Pons (tissue), 1 donor: ENCODE measurements at places on chromosomes 13 and 19.

GRCh38 chr19:47778954-47779351 lies 450 bp downstream of the SELENOW start:
- DNase-seq: peak; percentile 68

GRCh38 chr19:30857388-30857787 lies 485.2 kb downstream of the ZNF536 start:
- no peak for DNase-seq

DNA sequence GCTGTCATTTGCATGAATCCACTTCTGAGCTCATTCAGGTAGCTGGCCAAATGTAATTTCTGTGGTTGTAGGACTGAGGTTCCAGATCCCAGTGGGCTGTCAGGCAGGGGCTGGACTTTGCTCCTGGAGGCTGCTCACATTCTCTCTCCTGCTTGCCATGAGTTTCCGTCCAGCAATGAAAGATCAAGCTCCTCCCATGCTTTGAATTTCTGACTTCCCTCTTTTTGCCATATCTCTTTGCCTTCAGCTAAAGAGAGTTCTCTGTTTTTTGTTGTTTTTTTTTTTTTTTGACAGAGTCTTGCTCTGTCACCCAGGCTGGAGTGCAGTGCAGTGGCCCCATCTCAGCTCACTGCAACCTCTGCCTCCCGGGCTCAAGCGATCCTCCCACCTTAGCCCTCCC lies 76.9 kb downstream of the ING1 start:
- DNase-seq: no peak

GRCh38 chr13:75566658-75567057 lies 17.1 kb downstream of the UCHL3 start:
- DNase-seq: peak; percentile 31

DNA sequence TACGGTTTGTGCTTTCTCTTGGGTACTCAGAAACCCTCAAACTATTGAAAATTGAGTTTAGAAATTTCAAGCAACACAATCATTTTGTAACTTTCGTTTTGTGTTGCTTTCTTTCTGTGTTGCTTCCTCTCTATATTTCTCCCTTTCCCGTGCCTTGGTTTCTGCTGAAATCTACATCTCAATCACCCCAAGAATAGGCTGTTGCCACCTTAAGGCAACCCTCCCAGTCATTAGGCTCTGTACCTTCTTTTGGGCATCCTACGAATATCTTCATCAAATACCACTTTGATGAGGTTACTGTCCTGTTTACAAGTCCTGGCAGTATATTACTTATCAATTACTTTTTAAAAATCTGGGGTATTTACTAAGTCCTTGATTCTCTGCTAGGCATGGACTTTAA lies 621.6 kb downstream of the GPC6 start:
- DNase-seq: no peak

DNA sequence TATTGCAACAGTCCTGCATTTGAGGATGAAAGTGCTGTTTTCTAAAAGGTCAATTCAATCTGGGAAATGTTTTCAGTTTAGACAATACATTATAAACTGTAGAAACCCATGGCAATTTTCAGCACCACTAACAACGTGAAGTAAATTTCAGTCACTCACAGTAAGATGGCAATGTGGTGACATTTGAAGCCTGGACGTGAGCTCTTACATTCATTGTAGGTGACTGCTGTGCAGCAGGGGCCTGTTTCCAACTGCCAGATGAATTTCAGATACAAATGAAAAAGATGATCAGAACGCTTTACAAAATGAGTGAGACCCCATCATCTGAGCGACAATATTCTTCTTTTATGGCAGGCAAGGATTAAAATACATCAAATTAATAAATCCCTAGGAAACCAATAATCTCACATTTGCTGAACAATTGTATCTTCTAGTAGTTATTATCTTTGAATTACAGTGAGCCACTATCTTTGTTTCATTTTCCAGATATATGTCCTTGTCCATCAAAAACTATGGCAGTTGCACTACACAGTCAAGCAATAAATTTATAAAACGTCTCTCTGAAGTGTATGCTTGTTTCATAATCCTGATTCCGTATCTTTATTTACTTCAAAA lies 1816.8 kb downstream of the OLFM4 start:
- DNase-seq: no peak

GRCh38 chr19:45340232-45340898 lies at the start of gene KLC3:
KLC3 (plus strand) TSS chr19:45340750; CDS start chr19:45345542, 4,792 bp downstream.
- DNase-seq: no peak

DNA sequence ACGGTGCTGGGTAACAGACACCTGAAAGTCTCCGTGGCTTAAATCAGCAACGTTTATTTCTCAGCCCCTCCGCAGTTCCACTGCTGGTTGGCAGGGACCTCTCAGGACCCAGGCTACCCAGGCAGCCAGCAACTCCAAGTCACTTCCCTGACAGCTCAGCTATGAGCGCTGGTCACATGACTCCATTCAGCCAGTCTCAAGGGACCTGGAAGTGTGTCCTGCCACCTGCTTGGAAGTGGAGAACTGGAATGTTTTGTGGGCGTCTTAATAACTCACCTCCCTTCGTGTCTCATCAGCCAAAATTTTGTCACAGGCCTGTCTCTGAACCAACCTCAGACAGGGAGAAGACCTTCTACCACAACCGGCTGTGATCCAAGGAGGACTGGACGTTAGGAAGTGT lies 72.8 kb downstream of the DPF1 start:
- no peak for DNase-seq

DNA sequence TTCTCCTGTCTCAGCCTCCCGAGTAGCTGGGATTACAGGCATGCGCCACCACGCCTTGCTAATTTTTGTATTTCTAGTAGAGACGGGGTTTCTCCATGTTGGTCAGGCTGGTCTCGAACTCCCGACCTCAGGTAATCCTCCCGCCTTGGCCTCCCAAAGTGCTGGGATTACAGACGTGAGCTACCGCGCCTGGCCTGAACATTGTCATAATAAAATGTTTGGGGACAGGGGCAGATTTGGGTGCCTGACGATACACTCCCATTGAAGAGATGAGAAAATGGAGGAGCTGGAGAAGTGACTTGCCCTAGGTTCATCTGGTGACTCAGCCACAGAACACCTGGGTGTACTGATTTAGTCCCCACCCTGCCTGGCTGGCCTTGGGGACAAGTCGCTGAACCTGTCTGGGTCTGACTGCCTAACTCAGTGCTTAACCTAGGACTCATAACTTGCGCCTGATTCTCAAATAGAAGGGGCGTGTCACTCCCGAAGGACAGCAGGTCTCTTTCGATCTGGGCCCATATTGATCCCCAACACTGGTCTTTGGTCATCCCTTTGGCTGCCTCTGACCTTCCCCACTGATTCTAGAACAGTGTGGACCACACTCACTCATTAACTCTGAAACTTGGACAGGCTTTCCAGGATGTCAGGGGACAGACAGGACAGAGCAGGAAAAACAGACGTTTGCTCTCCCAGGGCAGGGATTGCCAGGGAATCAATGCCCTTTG lies 7.6 kb upstream of the BICRA start:
- no peak for DNase-seq

GRCh38 chr19:18456974-18457373 lies 19.0 kb upstream of the ISYNA1 start:
- DNase-seq: peak; percentile 49

DNA sequence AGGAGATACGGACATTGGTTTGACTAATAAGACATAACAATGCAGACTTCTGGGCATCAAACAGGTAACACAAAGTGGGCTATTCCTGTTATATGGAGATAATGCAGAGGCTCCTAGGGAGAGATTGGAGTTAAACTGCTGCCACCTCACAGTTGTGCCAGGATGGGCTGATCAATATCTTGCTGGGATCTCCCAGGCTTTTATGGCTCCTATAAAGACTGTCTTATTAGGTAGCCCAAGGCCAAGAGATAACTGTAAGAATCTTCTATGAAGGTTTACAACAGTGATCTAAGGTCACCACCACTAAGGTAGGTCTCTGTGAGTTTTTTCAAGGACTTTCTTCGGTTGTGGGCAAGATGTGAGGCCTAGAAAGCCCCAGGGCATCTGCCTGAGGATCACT lies 345.8 kb downstream of the KLF5 start:
- no peak for DNase-seq

DNA sequence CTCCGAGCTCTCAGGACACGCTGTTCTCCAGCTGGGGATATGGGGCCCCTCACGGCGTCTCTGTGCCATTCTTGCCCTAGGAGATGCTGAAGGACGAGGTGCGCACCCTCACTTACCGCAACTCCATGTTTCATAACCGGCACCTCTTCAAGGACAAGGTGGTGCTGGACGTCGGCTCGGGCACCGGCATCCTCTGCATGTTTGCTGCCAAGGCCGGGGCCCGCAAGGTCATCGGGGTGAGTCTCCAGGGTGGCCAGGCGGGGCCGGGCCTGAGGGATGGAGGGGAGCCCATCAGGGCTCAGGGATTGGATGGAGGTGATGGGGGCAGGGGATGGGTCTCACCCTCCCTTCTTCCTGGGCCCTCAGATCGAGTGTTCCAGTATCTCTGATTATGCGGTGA lies 4.8 kb downstream of the PRMT1 start:
- DNase-seq: no peak

- DNase-seq: no peak
Measured at GRCh38 chr13:30314562-30314961, 7.2 kb upstream of the KATNAL1 start.

- DNase-seq: no peak
Measured at GRCh38 chr19:55321466-55322137, 3.5 kb downstream of the TMEM150B start.

DNA sequence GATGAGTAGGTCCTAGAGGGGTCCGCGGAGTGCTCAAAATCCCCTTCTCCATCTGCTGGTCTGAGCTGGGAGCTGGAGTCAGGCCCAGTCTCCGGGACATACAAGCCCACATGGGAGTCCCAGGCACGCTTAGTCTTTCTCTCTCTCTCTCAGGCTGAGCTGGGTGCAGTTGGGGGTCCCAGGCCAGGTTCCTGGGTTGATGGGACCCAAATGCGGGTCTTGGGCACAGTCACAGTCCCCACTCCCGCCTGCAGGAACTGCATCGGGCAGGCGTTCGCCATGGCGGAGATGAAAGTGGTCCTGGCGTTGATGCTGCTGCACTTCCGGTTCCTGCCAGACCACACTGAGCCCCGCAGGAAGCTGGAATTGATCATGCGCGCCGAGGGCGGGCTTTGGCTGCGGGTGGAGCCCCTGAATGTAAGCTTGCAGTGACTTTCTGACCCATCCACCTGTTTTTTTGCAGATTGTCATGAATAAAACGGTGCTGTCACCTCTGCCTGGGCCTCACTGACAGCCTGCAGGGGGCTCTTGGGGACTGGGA lies 23.8 kb downstream of the CYP4F12 start:
- DNase-seq: no peak

- DNase-seq: no peak
Measured at GRCh38 chr19:28128341-28128740, 1084.6 kb downstream of the UQCRFS1 start.

DNA sequence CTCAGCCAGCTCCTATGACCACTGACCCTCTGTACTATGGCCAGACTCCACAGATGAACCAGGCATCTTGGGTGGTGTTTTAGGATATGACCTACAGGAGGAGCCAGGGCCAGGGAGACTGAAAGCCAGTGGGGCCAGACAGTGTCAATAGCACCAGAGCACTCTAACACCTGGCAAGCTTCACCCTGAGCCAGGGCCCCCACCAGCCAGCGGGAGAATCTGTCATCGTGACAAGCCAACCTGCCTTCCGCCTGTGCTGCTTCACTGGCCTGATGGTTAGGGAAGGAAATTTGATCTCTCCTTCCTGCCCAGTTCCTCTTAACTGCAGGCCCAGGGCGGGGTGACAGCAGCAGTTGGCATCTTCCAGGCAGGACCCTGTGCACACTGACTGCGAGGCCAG lies 222.4 kb downstream of the UQCRFS1 start:
- DNase-seq: no peak

DNA sequence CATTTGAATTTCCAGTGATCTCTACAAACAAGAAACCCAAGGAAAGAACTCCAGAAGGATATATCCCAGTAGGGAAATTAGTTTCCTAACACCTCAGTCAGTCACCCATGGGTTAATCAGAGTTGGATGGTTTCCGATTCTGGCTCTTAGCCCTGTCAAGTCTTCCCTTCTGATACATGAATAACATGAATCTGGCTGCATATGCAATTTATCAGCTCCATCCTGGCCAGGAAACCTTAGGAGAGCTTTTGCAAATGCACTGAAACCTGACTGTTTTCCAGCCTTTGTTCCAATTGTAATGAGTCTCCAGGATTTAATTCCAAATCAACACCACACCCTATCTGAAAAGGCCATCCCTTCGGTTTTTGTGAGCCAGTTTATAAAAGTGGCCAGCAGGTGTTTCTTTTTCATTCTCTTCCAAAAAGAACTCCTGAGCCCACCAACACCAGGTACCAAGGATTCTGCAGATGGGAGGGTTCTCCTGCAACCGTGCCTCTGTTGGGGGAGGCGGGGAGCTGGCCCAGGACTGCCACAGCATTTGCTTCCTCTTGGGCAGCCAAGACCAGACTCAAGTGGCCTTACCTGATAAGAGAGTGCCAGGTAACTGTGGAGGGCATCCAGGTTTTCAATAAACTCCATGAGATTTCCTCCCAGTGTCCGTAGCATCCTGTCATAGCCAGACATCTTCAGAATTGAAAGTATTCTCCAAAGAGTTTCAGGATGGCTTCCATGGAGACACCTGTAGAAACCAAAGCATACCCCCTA lies 77.5 kb downstream of the C13orf42 start:
- no peak for DNase-seq

DNA sequence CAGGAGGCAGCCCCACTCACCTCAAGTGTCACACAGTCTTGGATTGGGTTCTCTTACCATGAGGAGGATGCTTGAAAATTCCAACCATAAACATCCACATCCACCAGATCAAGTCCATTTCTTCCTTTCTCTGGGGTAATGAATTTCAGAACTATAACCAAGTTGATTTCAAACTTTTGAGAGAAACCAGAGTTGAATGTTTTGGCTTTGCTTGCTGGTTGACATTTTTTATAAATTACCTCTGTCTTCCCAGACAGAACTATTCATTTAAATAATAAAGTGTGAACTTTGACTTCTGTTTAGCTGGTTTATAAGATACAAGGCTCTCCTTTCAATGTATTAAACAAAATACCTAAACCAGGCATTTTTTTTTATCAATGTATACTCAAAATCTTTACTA lies 550.7 kb downstream of the KCTD12 start:
- no peak for DNase-seq

DNA sequence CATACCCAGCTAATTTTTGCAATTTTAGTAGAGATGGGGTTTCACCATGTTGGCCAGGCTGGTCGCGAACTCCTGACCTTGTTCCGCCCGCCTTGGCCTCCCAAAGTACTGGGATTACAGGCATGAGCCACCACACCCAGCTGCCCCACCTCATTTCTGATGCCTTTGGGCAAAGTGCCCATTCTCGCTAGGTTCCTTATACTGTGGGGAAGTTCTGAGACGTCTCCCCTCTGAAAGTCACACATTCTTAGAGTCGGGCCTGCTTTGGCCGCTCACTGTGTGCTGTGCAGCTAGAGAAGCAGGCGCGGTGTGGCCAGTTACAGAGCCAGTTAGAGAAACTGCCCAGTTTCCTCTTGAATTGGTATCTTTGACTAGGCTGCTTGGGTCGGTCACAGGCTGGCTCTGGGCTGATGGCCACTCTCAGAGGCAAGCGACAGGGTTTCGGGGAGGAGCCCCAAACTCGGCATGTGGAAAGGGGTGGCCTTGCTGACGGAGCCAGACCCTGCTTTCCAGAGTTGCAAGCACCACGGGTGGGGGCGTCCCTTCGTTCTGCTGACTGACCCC lies 18.0 kb downstream of the PRAM1 start:
- DNase-seq: peak; percentile 81
